ENCODE measurements at places on chromosomes 5 and 9.

GRCh38 chr5:133739181-133739780, 126.9 kb upstream of the FSTL4 start:
- DNase-seq: no peak

GRCh38 chr5:153555420-153556114, 65.1 kb downstream of the GRIA1 start:
- no peak for DNase-seq

DNA sequence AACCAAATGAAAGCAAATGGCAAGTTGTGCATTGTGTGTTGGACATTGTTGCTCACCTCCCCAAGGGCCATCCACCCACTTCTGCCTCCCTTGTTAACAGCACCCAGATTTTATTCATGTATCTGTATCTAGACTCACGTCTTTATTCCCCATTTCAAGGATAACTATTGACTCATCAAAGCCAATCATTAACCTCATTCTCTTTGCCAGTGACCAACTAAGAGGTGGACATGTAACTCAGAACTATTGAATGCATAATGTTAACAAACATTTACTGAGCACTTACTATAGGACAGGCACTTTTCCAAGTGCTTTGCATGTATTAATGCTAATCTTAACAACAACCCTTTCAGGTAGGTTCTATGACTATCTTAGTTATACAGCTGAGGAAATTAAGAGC, 45.2 kb upstream of the SMARCA2 start:
- DNase-seq: no peak

- DNase-seq: no peak
Observed at GRCh38 chr5:22780756-22781155, 72.4 kb downstream of the CDH12 start.

DNA sequence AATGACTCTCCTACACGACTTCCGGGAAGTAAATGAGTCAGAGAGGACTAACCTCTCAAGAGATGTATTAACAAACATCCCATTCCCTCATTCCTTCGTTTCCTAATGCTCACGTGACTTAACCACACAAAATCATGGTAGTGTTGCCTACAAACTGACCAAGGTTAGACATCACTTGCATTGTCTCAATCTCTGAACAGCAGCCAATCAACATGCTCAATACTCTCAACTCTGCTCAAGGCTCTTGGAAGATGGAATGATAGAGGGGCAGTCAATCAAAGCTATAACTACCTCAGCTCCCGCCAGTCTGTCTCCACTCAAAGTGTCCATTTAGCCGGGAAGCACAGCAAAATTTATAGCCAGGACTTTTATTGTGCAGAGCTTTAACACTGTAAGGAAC, 143.8 kb upstream of the PIK3R1 start:
- DNase-seq: no peak

- DNase-seq: no peak
Observed at GRCh38 chr5:161176221-161176620, 324.2 kb upstream of the ATP10B start.

- DNase-seq: no peak
Observed at GRCh38 chr5:173320259-173320658, 8.0 kb downstream of the STC2 start.

GRCh38 chr9:5621327-5621726, 7.6 kb upstream of the RIC1 start:
- DNase-seq: no peak

DNA sequence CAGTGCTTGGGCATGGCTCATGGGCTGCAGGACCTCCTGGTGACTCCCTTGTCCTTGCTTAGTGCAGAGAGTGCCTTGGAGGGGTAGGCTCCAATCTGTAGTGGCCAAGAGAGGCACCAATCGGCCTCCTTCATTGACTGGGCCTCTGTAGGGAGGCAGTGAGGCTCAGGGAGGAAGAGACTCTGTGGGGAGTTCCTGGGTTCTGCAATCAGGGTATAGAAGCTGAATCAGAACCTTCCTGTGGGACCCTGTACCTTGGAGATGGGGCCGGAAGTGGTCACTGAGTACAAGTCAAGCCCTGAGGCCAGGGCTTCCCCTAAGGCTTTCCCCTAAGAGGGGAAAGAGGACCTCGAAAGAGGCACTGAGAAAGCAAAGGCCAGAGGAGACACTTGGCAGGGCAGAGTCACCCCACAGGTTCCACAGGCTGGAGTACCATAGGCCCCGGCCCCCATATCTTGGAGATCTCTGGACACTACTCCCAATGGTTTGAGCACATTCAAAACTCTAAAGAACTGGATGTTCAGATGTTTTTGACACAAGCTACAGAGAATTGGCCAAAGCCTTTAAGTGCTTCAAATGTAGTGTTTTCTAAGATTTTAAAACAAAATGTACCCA, 190.5 kb downstream of the HSPA4 start:
- no peak for DNase-seq

DNA sequence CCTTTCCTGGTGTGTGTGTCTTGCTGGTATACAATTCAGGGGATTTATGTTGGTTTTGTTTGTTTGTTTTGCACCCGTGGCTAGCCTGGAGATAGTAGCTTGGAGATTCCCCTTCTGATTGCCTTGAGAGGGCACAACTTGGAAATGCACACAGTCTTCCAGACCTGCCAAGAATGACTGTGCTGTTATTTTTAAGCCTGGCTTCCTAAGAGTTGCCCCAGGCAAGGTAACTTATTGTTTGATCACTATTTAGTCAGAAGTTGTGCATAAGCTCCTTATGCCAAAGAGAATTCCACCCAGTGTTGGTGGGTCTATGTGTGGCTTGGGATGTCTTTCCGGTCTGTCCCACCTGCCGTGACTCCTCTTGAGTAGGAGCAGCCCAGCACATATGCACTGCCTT, 421.9 kb upstream of the KCNN2 start:
- no peak for DNase-seq

DNA sequence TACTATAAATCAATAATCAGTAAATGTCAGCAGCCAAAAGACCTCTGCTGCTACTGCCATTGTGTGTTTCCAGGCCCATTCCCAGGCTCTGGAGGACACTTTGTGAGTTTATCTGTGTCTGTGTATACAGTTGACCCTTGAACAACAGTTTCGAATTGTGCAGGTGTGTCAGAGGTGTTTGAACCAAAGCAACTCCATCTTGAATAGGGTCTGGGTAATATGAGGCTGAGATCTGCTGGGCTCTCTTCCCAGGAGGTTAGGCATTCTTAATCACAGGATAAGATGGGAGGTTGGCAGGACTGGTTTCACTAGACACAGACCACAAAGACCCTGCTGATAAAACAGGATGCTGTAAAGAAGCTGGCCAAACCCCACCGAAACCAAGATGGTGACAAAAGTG, 2.3 kb upstream of the TBCA start:
- no peak for DNase-seq

DNA sequence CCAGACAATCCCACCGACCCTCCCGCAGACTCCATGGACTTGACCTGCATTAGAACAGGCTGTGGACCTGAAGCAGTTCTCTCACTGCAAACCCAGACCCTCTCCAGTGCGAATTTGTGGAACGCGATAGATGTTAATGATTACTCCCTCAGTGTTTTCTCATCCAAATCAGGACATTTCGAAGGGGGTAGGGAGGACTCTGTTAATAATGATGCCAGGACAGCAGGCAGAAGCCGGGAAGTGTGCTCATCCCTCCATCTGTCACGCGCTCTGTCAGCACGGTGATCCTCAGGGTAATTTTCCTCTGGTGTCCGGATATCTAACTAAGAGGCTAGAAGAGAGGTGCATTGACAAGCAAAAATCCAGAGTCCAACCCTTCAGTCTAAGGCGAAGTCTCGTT, 18.8 kb downstream of the RAPGEF1 start:
- no peak for DNase-seq

GRCh38 chr9:20815923-20816703, 132.1 kb downstream of the FOCAD start:
- DNase-seq: no peak

- no peak for DNase-seq
Observed at GRCh38 chr5:33738967-33739366, 152.8 kb downstream of the ADAMTS12 start.

- no peak for DNase-seq
Observed at GRCh38 chr5:10289991-10290390, 17.7 kb downstream of the CMBL start.

DNA sequence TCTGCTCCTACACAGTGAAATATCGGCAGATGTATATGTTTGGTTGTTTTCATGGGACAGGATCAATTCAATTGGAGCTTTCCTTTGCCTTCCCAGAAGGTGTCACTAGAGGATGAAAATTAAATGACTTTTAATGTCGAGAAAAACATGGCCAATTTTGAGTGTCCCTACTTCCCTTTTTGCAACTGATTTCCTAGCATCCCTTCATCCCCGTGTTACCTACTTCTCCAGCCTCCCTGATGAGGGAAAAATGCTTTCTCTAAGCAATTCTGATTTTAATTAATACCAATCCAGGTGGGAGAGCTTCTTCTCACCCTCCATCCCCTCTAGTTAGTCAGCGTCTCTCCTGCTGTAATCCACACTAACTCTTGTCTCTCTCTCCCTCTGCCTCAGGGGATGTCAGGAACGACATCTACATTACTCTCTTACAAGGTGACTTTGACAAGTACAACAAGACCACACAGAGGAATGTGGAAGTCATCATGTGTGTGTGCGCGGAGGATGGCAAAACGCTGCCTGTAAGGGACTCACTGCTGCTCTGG, 64.9 kb downstream of the DOCK2 start:
- no peak for DNase-seq

GRCh38 chr9:18829873-18830272, 203.1 kb downstream of the SAXO1 start:
- no peak for DNase-seq

DNA sequence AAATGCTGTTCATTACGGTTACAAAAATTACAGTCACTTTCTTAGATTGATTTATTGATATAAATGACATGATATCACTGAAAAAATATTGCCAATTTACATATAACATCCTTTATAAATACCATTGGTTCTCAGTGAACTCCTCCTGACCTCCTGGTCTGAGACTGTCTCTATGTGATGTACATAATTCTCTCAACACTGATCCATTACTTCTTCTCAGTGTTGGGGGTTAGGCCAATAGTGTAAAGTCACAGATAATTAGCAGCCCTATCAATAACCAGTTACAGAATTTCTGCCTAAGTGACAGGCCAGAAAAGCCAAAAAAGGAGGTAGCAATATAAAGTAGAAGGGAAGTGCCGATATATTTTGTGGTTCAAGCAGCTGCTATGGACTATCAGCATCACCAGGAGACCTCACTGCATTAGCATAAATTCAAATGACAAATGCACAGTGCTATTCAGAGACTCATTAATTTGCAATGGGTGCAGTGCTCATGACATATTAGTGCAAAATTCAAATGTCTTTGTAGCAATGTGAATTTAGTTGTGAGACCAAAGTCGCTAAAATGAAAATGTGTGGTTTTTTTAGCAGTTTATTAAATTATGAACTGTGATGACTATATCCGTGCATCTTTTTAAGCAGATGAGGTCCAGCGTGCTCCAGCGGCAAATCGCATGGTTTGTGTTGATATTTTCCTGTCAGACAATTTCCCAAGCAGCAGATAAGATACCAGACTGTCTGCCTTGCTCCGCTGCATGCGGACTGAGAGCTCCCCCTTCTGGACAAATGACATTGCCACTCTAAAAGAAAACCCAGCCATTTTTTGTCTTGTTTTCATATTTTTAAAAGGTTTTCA, 144.6 kb downstream of the CETN3 start:
- DNase-seq: peak; percentile 32

- no peak for DNase-seq
Observed at GRCh38 chr9:123063177-123063598, 29.7 kb downstream of the GPR21 start.

GRCh38 chr5:73722231-73722630, 96.2 kb downstream of the ARHGEF28 start:
- DNase-seq: no peak

GRCh38 chr9:7045361-7045760, 287.6 kb downstream of the KDM4C start:
- no peak for DNase-seq

- no peak for DNase-seq
Observed at GRCh38 chr9:36006549-36007315, 30.0 kb upstream of the RECK start.

GRCh38 chr5:20331826-20332225, 343.8 kb upstream of the CDH18 start:
- no peak for DNase-seq

DNA sequence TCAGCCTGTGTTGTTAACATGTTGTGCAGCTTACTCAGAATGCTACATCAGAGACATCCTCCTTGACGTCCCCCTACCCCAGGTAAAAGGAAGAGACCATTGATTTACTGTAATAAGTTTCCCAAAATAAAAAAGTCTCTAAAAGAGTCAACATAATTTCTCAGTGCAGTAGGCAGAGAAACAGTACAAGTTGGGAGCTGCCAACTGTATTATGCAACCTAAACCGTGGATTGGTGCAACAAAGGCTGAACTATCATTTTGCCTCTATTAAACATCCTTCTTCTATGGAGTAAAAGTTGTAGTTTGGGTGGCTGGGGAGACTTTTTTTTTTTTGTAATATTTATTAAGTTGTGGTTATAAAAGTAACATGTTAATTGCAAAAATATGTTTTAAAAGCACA, 208.0 kb downstream of the NR3C1 start:
- no peak for DNase-seq

DNA sequence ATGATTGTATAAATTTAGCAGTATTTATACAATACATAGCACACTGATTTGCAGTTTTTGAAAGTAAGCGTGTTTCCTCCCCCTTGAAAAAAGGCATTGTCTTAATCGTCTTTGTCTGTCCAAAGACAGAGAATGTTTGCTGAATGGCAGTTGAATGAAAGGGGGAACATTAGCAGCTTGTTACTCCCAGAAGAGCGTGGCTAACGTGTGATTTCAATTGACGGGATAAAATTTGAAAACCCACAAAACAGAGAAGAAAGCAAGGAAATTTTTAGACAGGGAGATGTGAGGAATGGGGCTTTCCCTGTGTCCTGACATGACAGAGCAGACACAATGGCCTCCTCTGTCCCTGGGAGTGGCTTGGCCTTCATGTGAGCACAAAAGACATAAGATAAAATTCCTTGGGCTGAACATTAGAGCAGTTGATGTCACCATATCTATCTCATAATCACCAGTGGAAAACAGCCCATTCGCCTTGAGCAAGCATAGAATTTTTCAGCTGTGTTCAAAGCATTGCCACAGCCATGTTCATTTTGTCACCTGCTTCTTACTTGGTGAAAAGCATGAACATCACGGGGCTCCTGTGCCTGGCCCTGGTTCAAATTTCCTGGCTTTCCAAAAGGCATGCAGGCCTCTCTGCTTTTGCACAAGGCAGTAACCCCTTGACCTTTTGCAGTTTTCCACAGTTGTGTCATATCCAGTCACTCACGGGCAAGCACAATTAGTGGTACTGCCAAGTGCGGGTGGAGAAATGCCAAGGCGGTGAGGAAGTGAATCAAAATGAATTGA, 126.9 kb downstream of the TLE1 start:
- no peak for DNase-seq
